Effector memory CD4-positive, alpha-beta T cell (primary cell): ENCODE measurements at places on chromosomes 7 and 10.

DNA sequence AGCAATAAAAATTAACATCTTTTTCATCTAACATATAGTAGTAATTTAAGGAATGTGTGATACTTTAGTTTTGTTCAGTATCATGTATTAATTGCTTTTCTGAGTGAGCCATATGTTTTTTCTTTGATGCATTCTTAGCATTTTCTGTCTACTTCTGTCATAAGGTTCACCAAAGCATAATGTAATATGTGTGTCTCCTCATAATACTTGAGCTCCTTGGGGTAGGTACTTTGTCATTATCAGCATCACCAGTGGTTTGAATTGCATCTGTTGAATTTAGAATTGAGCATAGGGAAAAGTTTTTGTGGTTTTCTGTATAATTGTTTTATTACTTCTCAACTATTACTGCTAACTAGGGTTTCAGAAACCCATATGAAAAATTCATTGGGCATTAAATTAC is 26.5 kb downstream of the VPS50 start:
- peaks cover 29% of the 10 kb centered on the region for H3K36me3 ChIP-seq
- H3K27ac ChIP-seq = no peak overlapping the region
- no peak for DNase-seq
- H3K4me3 ChIP-seq = no peak overlapping the region
- no peaks in the 10 kb centered on the region for H3K27me3 ChIP-seq
- H3K4me1 ChIP-seq = no peaks in the 10 kb centered on the region

DNA sequence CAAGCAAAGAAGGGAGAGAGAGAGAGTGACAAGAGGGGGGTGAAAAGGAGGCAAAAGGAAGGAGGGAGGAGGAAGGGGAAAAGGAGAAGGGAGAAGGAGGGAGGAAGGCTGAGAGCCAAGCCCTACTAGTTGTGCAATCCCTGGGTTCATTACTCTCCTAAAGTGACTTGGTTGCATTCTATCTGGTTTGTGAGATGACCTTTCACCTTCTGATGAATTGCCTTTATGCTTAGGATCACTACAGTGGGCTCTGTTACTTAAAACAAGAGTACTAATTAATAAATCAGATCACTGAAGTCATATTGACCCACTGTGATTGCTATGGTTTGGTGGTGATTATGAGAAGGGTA is 144.9 kb downstream of the KIF20B start:
- no peaks in the 10 kb centered on the region for H3K4me1 ChIP-seq
- no peak overlapping the region for H3K27ac ChIP-seq
- H3K36me3 ChIP-seq = no peaks in the 10 kb centered on the region
- no peaks in the 10 kb centered on the region for H3K27me3 ChIP-seq
- H3K4me3 ChIP-seq = no peak overlapping the region

GRCh38 chr7:137873979-137874777 is 27.4 kb upstream of the DGKI start:
- no peak for DNase-seq
- no peak overlapping the region for H3K27ac ChIP-seq
- no peak overlapping the region for H3K4me3 ChIP-seq
- H3K4me1 ChIP-seq = no peaks in the 10 kb centered on the region

DNA sequence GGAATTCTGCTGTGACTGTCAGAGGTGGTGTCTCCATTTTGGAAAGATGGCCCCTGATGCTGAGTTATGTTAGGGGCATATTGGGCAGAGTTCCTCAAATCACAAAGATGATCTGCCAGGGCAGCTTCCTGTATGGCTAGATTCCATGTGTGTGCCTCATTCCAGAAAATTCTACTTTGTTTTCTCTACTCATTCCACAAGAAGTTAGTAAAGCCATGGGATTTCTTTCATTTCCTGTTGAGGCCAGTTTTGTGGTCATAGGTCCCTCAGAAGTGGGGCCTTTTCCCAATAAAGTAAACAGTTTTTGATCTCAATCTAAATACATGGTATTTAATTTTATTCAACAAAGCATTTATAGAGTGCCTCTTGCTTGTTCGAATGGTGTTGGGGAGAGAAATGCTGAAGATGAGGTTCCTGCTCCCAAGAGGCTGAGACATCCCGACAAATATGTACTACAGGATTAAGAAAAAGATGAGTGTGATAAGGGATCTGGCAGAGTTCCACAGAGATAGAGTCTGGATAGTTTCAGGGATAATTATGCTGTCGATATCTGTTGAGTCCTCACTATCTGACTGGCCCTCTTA is 33.0 kb downstream of the MINDY4 start:
- H3K27me3 ChIP-seq = no peaks in the 10 kb centered on the region
- no peaks in the 10 kb centered on the region for H3K4me1 ChIP-seq
- H3K4me3 ChIP-seq = no peak overlapping the region
- no peak for DNase-seq
- no peaks in the 10 kb centered on the region for H3K36me3 ChIP-seq

DNA sequence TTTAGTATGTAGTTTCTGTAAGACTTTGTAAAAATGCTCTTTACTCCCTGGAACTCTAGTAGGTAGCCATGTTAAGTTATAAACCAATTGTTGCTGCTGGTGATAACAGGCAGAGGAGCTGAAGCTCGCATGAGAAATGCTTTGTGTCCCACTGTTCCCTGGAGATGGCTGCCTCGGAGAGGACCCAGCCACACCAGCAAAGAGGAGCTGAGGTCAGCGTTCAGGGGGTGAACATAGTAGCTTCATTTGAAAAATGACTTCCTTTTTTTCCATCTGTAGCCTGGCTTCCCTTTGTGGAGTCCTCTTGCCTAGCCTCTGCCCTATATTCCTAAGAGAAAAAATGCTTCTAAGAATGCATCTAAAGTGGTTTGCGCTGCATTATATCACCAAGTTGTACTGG is 20.3 kb downstream of the CELF2 start:
- H3K4me1 ChIP-seq = peaks cover 2% of the 10 kb centered on the region
- no peak overlapping the region for H3K4me3 ChIP-seq
- H3K27me3 ChIP-seq = peaks cover 2% of the 10 kb centered on the region
- H3K36me3 ChIP-seq = no peaks in the 10 kb centered on the region
- no peak for DNase-seq
- H3K27ac ChIP-seq = no peak overlapping the region

DNA sequence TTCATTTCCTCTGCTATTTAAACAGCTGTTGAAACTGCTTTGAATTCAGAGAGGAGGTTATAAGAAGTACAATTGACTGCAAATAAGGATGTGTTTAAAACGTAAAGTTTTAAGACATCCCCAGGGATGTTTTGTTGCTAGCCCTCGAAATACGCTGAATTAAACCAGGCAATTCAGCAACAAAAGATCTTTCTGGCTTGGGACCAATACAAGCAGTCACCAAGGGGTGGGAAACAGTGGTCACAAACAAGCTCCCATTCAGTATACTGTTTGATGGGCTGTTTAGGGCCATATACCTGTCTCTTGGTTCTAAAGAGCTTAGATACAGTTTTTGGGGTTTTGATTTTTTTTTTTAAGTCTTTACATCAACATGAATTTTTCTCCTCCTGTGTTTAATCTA is 446.3 kb upstream of the POT1 start:
- H3K36me3 ChIP-seq = no peaks in the 10 kb centered on the region
- no peak for DNase-seq
- no peak overlapping the region for H3K4me3 ChIP-seq
- no peaks in the 10 kb centered on the region for H3K27me3 ChIP-seq
- H3K27ac ChIP-seq = no peak overlapping the region

DNA sequence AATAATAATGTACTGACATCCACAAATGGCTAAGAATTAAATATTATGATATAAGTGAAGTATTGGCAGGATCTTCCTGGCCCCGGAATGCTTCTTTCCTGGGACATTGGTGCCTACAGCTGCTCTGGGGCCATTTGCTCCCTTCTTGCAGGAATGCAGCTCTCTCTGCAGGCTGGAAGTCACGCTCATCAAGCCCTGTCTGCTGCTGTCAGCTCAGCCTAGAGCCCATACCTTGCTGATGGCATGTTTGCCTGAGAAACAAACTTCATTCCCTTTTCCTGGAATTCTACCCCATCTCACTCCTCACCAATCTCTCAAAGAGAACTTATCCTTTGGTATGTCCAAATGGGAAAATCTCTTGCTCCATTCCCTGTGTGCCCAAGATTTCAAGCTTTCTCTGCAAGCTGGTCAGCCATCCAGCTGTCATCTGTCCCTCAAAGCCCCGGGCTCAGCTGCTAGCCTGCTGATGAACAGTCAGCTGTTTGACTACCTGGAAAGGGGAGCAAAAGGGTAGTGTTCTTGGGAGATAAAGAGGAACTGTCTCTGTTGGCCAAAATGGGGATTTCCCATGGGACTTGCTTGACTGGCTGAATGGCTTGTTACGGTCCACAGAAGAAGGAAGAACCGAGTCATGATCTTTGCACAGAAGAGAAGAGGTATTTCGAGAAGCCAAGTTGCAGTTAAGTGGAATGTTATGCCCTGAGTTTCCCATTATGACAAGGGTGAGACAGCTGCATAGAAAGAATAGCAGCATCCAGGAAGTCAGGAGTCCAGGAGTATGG is 12.0 kb upstream of the RASSF4 start:
- no peaks in the 10 kb centered on the region for H3K36me3 ChIP-seq
- no peak overlapping the region for H3K27ac ChIP-seq
- no peak overlapping the region for H3K4me3 ChIP-seq
- no peaks in the 10 kb centered on the region for H3K27me3 ChIP-seq
- no peaks in the 10 kb centered on the region for H3K4me1 ChIP-seq

DNA sequence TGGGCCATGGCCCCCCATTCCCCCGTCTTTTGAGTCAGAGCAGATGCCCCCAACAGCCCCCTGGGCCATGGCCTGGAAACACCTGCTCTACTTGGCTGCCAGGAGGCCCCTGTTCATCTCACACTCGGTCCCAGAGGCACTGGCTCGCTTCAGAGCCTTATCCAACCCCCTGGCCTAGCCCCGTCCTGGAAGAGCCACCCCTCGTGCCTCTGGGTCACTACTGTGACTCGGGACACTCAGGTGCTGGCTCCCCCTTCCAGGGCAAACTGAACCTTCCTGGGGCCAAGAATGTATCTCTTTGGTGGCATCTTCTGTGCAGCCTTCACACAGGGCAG is 7.0 kb downstream of the POLR2J start:
- no peak overlapping the region for H3K4me3 ChIP-seq
- no peaks in the 10 kb centered on the region for H3K4me1 ChIP-seq
- peaks cover 26% of the 10 kb centered on the region for H3K36me3 ChIP-seq
- no peak for DNase-seq
- H3K27me3 ChIP-seq = no peaks in the 10 kb centered on the region

DNA sequence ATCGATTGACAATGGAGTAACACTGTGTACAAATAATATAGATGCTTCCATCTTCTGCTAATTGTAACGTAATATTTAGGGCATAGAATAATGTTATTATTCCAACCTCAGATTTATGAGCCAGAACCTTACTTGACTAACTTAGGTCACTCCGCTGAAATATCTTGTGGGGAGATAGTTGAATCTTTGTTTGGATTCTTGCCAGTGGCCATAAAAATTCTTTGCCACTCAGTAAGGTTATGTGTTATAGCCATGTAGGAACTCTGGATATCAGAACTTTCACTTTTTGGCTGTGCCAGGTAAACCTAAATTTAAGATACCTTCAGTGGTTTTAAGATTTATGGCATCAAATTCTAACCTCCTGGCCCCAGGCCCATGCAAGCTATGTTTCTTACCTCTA is 197.6 kb downstream of the WDR11 start:
- H3K36me3 ChIP-seq = no peaks in the 10 kb centered on the region
- H3K27me3 ChIP-seq = no peaks in the 10 kb centered on the region
- H3K4me1 ChIP-seq = no peaks in the 10 kb centered on the region
- H3K27ac ChIP-seq = no peak overlapping the region

DNA sequence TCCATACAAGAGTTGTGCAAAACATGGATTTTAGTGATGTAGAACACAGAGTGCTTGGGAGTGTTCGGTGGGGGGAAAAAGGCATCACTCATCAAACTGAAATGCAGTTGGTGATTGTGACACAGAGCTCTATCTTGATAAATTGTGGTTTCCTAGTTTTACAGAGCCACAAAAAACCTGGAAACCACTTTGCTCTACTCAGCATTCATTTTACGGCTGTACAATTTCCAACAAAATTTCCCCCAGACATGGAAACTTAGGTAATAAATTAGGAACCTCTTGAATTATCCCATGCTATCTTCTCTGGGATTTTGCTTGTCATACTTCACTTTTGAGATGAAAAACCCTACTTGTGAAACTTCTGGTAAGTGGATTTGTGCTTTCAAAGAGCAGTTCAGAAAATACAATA is 614.9 kb upstream of the FZD8 start:
- DNase-seq = no peak
- H3K36me3 ChIP-seq = no peaks in the 10 kb centered on the region
- no peak overlapping the region for H3K4me3 ChIP-seq
- no peak overlapping the region for H3K27ac ChIP-seq
- no peaks in the 10 kb centered on the region for H3K27me3 ChIP-seq

DNA sequence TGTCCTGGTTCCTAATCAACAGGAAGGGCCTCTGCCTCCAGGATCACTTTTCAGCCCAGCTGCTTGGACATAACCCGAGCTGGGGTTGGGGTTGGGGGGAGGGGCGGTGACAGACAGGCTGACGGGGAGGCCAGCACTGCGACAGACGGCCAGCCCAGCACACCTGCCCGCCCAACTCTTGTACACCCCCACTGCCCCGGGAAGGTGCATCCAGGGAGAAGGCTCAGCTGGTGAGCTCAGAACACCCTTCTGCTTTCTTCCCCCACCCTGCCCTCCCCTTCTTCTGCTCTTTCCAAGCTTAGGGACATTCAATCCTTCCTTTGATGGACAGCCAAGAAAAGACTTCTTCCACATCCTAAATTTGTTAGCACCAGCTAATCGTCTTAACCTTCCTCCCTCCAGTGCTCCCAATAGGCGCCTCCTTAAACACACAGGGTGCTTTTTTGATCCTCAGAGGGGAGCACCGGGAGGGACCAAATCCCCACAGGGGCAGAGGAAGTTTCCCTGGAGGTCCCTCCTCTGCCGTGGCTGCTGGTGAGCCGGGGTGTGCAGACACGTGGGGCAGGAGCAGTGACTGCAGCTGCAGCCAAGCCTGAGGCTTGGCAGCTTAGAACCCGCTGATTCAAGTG is 44.7 kb downstream of the COL13A1 start:
- H3K36me3 ChIP-seq = no peaks in the 10 kb centered on the region
- H3K4me3 ChIP-seq = no peak overlapping the region
- no peak overlapping the region for H3K27ac ChIP-seq

- H3K4me3 ChIP-seq = no peak overlapping the region
- no peak overlapping the region for H3K27ac ChIP-seq
- no peaks in the 10 kb centered on the region for H3K27me3 ChIP-seq
- H3K4me1 ChIP-seq = no peaks in the 10 kb centered on the region
These were observed 153.7 kb downstream of the NRBF2 start for GRCh38 chr10:63286754-63287264.

DNA sequence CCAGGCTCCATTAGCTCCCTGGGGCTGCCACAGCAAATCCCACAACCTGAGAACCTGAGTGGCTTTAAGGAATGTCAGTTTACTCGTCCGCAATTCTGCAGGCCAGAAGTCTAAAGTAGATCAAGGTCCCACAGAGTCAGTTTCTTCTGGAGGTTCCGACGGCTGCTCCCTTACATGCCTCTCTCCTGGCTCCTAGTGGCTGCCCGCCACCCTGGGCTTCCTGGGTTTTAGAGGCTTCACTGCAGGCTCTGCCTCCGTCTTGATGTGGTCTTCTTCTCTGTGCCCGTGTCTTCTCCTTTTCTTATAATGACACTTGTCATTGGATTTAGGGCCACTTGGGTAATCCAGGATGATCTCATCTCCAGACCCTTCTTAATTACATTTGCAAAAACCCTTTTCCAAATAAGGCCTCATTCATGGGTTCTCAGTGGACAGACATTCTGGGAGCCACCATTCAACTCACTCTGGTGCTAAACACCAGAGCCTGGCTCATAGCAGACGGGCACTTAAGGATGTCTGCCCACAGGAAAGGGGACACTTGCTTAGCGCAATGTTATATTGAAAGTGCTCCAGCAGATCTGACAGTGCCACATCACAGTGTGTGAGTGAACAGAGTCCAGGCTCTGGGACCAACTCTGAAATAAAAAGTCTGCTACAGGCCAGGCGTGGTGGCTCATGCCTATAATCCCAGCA is 77.6 kb downstream of the VWC2 start:
- H3K4me3 ChIP-seq = no peak overlapping the region
- DNase-seq = no peak
- no peak overlapping the region for H3K27ac ChIP-seq
- no peaks in the 10 kb centered on the region for H3K27me3 ChIP-seq
- no peaks in the 10 kb centered on the region for H3K36me3 ChIP-seq
